ENCODE measurements at places on chromosomes 11 and 22.

DNA sequence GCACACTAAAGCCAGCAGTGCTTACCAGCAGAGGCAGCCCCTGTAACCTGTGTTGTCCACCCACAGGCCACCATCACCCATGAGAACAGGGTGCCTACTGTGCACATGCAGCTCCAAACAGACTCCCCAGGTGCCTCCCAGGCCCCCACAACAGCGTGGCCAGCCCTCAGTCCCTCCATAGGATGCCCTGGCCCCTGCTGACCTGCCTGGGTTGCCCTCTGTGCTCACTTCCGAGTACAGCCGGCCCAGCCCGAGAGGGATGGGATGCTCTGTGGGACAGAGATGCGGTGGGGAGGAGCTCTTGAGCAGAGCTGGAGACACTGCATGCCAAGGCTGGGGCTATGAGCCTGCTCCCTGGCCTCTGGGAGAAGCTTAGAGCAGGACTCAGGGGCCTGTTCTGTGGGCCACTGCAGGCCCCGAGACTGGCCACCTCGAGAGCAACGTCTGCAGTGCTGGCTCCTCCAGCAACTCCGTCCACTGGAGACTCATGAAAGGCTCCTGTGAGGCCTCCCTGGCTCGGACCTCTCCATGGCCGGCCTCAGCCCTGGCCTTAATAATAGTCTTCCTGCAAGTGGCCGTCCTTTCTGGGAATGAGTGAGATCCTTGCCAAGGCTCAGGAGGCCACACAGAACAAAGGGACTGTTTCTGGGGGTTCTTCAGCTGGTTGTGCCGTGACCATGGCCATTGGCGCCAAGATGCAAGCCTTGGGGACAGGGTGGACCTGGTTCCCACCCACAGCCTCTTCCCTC is 27.0 kb downstream of the FADS2 start:
- no peak overlapping the region for H3K27ac ChIP-seq
- DNase-seq = no peak
- peaks cover 38% of the 10 kb centered on the region for H3K36me3 ChIP-seq
- no peaks in the 10 kb centered on the region for H3K27me3 ChIP-seq
- H3K4me3 ChIP-seq = no peak overlapping the region

GRCh38 chr22:21942407-21943343 is 10.0 kb downstream of the PPM1F start:
- H3K27me3 ChIP-seq = no peaks in the 10 kb centered on the region
- no peak for DNase-seq

- DNase-seq = no peak
- no peaks in the 10 kb centered on the region for H3K27me3 ChIP-seq
- no peak overlapping the region for H3K4me3 ChIP-seq
These were observed 9.8 kb downstream of the MMP20 start for GRCh38 chr11:102615077-102615893.

DNA sequence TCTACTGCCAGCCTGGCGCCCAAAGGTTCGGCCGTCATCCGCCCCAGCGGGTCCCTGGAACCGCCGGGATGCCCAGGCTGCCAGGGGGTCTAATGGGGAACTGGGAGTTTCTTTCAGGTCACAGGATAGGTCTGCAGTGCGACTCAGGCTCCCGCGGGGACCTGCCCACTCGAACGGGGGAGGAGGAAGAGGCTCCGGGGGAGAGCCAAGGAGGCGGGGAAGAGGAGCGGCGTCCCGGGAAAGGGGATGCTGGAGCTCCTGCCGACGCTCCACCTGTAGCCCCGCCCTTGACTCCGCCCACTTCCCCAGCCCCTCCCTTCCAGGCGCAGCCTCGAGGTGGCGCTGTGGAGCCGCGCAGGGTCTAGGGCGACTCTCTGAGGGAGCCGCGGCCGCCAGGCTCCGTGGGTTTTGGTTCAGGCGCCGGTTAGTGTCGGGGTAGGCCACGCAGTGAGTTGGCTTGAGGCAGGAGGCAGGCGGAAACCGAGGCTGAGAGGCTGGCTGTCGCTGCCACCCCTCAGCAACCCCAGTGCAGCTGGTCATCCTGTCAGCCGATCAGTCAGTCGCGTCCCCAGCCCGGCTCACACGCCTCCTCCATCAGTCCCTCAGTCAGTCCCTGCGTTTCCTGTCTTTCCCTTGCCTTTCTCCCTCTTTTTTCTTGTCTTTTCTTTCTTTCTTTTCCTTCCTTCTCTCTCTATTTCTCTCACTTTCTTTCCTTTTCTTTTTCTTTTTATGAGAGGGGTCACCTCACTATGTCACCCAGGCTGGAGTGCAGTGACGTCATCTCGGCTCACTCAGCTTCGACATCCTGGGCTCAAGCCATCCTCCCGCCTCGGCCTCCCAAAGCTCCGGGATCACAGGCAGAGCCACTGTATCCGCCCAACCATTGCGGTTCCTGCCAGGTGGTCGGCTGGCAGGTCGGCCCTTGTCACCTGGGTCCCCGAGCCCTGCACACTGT is 26.4 kb downstream of the YWHAH start:
- H3K36me3 ChIP-seq = no peaks in the 10 kb centered on the region
- no peaks in the 10 kb centered on the region for H3K27me3 ChIP-seq
- H3K4me3 ChIP-seq = peak overlapping the region; percentile 63
- peaks cover 2% of the 10 kb centered on the region for H3K4me1 ChIP-seq
- DNase-seq = no peak

- no peak overlapping the region for H3K27ac ChIP-seq
- H3K36me3 ChIP-seq = no peaks in the 10 kb centered on the region
- H3K27me3 ChIP-seq = no peaks in the 10 kb centered on the region
- H3K4me3 ChIP-seq = no peak overlapping the region
These were observed 5.3 kb upstream of the RRAS2 start for GRCh38 chr11:14364322-14364721.

DNA sequence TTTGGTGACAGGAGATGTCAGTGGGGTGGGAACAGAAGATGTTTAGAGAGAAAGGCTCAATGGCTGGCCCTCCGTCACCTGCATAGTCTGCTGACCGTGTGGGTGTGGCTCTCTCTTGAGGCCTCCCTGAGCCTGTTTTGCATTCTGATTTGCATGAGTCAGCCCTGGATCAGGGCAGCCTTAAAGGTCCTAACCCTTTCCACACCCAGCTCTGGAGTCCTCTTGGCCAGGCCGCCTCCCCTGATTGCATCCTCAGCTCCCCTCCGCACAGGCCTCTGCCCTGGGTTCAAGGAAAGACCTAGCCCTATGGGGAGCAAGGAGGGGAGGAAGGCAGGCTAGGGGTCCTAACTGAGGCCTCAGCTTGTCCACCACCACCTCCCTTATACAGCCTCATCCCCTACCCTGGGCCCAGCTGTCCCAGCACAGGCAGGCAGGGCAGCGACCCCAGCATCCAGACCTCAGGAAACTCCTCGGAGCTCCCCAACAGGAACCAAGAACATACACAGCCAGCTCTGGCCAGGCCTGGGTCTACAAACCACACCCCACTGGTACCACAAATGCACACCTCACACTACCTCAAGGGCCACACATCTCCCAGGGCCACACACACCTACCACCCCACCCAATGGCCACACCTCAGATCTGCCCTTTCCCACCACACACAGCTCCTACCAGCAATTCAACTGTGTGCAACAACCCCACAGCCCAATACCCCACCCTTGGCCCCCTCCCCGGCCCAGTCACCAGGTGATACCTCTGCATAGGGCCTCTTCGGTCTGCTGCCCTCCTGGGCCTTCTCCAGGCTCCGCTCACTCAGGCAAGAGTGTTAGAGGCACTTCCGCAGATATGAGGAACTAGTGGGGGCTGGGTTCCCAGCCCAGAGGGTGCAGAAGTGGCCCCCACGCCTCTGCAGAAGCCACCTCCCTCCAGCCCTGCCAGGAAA is 13.7 kb downstream of the ARAP1 start:
- H3K27ac ChIP-seq = no peak overlapping the region
- H3K4me3 ChIP-seq = peak overlapping the region; percentile 14
- DNase-seq = no peak
- no peaks in the 10 kb centered on the region for H3K36me3 ChIP-seq

GRCh38 chr11:99446400-99446799 is 425.7 kb downstream of the CNTN5 start:
- no peak for DNase-seq
- H3K27me3 ChIP-seq = no peaks in the 10 kb centered on the region
- no peak overlapping the region for H3K4me3 ChIP-seq
- no peak overlapping the region for H3K27ac ChIP-seq
- H3K4me1 ChIP-seq = no peaks in the 10 kb centered on the region

GRCh38 chr11:31809857-31810778 is 1.0 kb downstream of the PAX6 start:
- DNase-seq = no peak
- no peak overlapping the region for H3K27ac ChIP-seq
- peak overlapping the region; percentile 75 for H3K4me3 ChIP-seq
- H3K4me1 ChIP-seq = peaks cover 66% of the 10 kb centered on the region

- peak overlapping the region; percentile 95 for H3K27ac ChIP-seq
- peaks cover 37% of the 10 kb centered on the region for H3K4me1 ChIP-seq
- H3K4me3 ChIP-seq = no peak overlapping the region
- H3K36me3 ChIP-seq = peaks cover 54% of the 10 kb centered on the region
- no peaks in the 10 kb centered on the region for H3K27me3 ChIP-seq
- no peak for DNase-seq
These were observed 121.8 kb downstream of the MICAL2 start for GRCh38 chr11:12232160-12232559.

DNA sequence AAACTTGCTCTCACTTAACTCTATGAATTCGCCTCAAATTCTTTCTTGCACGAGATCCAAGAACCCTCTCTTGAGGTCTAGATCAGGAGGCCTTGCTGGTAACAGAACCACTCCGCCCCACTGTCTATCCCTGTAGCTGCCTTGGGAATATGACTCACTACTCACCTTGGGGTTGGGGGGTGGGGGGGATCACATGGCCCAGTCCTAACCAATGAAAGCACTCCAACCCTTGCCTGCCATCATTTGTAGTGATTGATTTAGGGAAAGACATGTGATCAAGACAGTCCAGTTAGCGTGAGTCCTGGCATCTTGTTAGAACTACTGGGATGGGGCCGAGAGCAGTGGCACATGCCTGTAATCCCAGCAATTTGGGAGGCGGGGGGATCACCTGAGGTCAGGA is 4.8 kb upstream of the MRTFA start:
- H3K27ac ChIP-seq = no peak overlapping the region
- no peak overlapping the region for H3K4me3 ChIP-seq
- H3K27me3 ChIP-seq = no peaks in the 10 kb centered on the region
- H3K36me3 ChIP-seq = no peaks in the 10 kb centered on the region
- peaks cover 9% of the 10 kb centered on the region for H3K4me1 ChIP-seq

DNA sequence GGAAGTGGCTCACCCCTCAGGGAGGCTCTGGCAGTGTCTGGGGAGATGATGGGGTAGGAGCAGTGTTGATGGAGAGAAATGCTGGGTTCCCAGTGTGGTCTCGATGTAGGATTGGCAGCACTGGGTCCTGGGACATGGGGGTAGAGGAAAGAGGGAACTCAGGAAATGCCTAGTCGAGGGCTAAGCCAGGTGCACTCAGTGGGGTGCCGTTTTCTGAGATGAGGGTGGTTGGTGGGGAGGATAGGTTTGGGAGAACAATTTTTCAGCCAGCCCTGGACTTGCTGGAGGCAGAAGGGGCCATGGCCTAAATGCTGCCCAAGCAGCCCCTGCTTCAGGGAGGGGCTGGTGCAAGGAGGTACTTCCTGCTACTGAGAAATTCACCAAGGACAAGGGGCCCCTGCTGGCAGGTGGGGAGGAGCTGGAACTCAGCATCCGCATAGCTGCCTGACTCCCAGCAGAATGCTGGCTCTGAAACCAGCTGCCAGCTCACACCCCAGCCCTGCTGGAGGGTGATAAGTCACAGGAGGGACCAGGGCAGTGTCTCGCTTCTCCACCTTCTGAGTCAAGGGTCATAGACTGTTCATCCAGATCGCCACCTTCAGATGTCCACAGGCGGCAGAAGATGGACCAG is 6.0 kb downstream of the CCDC157 start:
- no peak for DNase-seq
- no peaks in the 10 kb centered on the region for H3K27me3 ChIP-seq
- H3K4me1 ChIP-seq = no peaks in the 10 kb centered on the region
- H3K27ac ChIP-seq = no peak overlapping the region
- no peak overlapping the region for H3K4me3 ChIP-seq
- H3K36me3 ChIP-seq = no peaks in the 10 kb centered on the region

GRCh38 chr11:23540101-23540561 is 679.9 kb upstream of the CCDC179 start:
- no peak overlapping the region for H3K4me3 ChIP-seq
- no peaks in the 10 kb centered on the region for H3K4me1 ChIP-seq
- no peaks in the 10 kb centered on the region for H3K36me3 ChIP-seq
- H3K27me3 ChIP-seq = no peaks in the 10 kb centered on the region
- DNase-seq = no peak
- no peak overlapping the region for H3K27ac ChIP-seq

- DNase-seq = no peak
- no peak overlapping the region for H3K27ac ChIP-seq
- H3K36me3 ChIP-seq = no peaks in the 10 kb centered on the region
- no peaks in the 10 kb centered on the region for H3K4me1 ChIP-seq
- no peaks in the 10 kb centered on the region for H3K27me3 ChIP-seq
- no peak overlapping the region for H3K4me3 ChIP-seq
These were observed 81.2 kb downstream of the OR5AK2 start for GRCh38 chr11:57069942-57070341.

DNA sequence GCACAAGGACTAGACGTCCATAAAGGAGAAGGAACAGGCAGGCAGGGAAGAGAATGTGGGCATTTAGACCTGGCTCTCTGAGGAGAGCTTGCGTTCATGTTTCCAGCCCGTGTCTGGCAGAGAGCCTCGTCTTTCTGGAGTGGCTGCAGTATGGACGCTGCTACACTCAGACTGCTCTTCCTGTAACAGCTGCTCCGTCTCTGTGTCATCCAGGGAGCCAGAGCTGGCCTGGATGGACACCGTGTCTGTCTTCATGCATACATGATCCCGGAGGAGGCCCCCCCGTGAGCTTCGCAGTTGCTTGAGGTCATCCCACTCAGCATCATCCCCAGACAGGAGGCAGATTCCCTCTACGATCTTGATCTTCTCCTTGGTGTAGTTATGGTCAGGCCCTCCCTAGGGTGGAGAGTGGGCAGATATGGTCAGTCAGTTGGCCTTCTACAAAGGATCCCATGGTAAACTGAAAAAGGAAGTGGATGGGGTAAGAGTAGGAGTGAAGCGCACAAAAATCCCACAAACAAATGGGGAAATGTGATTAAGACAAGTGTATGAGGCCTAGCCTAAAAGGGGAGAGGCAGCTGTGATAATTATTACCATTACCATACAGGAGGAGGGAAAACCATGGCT is 13.0 kb upstream of the CKAP5 start:
- no peak for DNase-seq
- peaks cover 12% of the 10 kb centered on the region for H3K4me1 ChIP-seq
- no peak overlapping the region for H3K27ac ChIP-seq
- H3K36me3 ChIP-seq = no peaks in the 10 kb centered on the region

GRCh38 chr22:28544431-28544868 is 135.2 kb downstream of the TTC28 start:
- H3K4me1 ChIP-seq = no peaks in the 10 kb centered on the region
- no peak for DNase-seq
- H3K27ac ChIP-seq = no peak overlapping the region
- H3K27me3 ChIP-seq = no peaks in the 10 kb centered on the region
- H3K36me3 ChIP-seq = no peaks in the 10 kb centered on the region
- H3K4me3 ChIP-seq = no peak overlapping the region

- no peak for DNase-seq
- no peaks in the 10 kb centered on the region for H3K4me1 ChIP-seq
- H3K27ac ChIP-seq = no peak overlapping the region
- H3K36me3 ChIP-seq = no peaks in the 10 kb centered on the region
These were observed 19.9 kb upstream of the SYT13 start for GRCh38 chr11:45305874-45306623.

Measured in thoracic aorta (tissue), 2 donors.